Naive thymus-derived CD4-positive, alpha-beta T cell (primary cell): ENCODE measurements at places on chromosomes 2 and 18.

GRCh38 chr2:168738062-168738461 lies 64.4 kb upstream of the NOSTRIN start:
- no peak for DNase-seq

- DNase-seq = no peak
These were observed 10.7 kb downstream of the FN1 start for GRCh38 chr2:215425021-215425782.

DNA sequence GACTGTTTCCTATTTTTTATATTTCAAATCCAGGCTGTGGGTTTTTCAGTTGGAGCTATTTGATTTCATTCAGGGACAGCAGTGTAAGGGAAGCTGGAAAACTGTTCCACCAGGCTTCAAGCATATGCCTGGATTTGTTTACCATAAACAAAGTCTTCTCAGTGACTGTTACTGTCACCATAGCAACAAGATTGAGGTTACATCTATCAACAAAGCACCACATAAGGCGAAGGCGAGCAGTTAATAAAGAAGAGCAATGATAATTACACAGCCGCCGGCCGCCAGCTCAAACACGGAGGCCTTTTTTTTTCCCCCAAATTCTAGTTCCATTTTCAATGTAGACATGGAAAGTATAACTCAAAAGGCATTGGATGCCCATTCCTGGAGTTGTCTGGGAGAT lies 553.7 kb upstream of the SYT4 start:
- DNase-seq = no peak

- DNase-seq = no peak
These were observed 558 bp downstream of the MRPS5 start for GRCh38 chr2:95121093-95121406.

GRCh38 chr2:202790676-202791075 lies 80.9 kb downstream of the ICA1L start:
- DNase-seq = no peak

- DNase-seq = no peak
These were observed 6.8 kb downstream of the EDAR start for GRCh38 chr2:108982259-108982679.
